Activated T-cell treated with anti-CD3 and anti-CD28 coated beads, Interleukin-2, amount 50 U/mL, for 72 hours (primary cell): ENCODE measurements at places on chromosomes 13 and 19. TPM values are rescaled to one million over a fixed set of nuclear protein-coding genes. Genes with fewer than 3 reads are reported as not detected.

The ERICH4 gene
- not detected for total RNA-seq

- H3K36me3 ChIP-seq = no peaks in the 10 kb centered on the region
- no peak overlapping the region for H3K4me3 ChIP-seq
- H3K27me3 ChIP-seq = no peaks in the 10 kb centered on the region
- no peak overlapping the region for H3K27ac ChIP-seq
- no peaks in the 10 kb centered on the region for H3K4me1 ChIP-seq
These were observed 122.3 kb downstream of the PTPRS start for GRCh38 chr19:5218255-5218855.

- H3K4me3 ChIP-seq = no peak overlapping the region
- H3K4me1 ChIP-seq = peaks cover 11% of the 10 kb centered on the region
- peaks cover 20% of the 10 kb centered on the region for H3K27me3 ChIP-seq
- no peak overlapping the region for H3K27ac ChIP-seq
- DNase-seq = no peak
- no peaks in the 10 kb centered on the region for H3K36me3 ChIP-seq
These were observed 5.9 kb upstream of the S1PR5 start for GRCh38 chr19:10523135-10523636.

The CGB1 gene
- total RNA-seq = not detected

The SLC46A3 gene
- 7.3 TPM for total RNA-seq

- peaks cover 6% of the 10 kb centered on the region for H3K4me1 ChIP-seq
- H3K27me3 ChIP-seq = peaks cover 14% of the 10 kb centered on the region
- H3K27ac ChIP-seq = no peak overlapping the region
These were observed 12.4 kb downstream of the GAS6 start for GRCh38 chr13:113851480-113851803.

DNA sequence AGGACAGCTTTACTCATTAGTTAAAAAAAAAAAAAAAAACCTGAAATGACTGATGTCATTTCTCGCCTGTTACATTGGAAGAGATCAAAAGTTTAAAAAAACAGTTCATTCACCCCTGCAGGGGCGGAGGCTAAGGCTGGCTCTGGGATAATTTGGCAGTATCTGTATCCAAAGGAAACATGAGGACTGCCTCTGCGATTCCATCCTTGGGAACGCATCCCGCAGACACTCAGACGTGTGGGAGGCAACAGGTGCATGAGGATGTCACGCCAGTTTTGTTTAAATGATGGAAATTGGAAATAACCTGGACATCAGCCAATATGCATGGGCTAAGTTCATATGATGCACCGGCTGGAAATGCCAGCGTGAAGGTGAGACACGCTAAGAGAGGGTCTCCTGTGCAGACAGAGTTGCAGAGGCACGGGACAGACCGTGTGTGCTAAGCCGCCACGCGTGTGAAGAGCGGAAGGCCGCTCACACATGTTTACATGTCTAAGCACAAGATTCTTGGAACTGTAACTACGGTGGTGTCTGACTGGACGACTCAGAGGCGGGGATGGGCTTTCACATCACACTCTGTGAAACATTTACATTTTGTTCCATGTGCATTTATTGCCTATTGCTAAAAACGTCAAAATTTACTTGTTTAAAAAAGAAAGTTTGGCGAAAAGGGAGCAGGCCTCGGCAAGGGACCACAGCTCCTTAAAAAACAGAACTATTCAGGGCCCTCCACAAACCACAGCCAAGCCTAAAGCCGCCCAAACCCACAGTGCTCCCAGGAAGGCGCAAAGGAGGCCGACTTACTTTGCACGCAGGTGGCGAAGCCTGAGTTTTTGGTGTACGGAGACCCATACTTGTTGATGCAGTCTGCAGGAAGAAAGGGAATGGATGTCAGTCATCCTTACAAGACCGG is 17.9 kb downstream of the GAS6 start:
- H3K27ac ChIP-seq = peak overlapping the region; percentile 51
- H3K4me3 ChIP-seq = peak overlapping the region; percentile 72
- peaks cover 5% of the 10 kb centered on the region for H3K36me3 ChIP-seq
- peaks cover 26% of the 10 kb centered on the region for H3K4me1 ChIP-seq
- no peak for DNase-seq

- H3K27ac ChIP-seq = no peak overlapping the region
- no peak for DNase-seq
- no peaks in the 10 kb centered on the region for H3K36me3 ChIP-seq
These were observed 904.5 kb downstream of the SLITRK6 start for GRCh38 chr13:84894749-84895148.

DNA sequence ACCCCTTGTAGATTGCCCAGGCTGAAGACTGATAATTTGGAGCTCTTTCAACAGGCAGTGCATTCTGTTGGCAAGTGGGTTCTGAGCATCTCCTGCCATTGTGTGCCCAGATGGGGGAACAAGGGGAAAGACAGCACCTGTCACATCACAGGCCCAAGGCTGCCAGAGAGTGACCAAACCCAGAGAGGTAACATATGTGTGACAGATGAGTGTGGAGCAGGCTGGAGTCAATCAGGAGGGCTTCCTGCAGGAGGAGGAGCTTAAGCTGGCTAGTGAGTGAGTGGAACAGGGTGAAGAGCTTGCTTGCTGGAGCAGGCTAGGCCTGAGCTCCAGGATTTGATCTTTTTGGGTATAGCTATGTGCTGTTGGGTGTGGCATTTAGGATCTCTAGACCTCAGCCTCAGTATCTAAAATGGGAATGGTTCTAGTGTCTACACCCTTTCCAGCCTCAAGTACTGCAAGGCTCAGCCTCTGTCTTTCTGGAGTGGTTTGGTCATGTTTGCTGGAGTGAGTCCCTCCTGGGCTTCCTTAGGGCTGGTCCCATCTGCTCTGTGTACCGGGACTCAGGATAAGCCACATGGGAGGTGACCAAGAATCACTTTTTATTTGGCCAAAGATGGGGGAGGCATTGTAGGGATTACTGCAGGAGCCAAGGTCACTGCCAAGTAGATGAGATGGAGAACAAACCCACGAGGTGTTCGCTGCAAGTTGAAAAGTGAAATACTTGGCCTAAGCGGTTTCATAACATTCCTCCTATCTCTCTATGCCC is 152.4 kb upstream of the TSHZ3 start:
- no peak overlapping the region for H3K4me3 ChIP-seq
- no peaks in the 10 kb centered on the region for H3K4me1 ChIP-seq
- no peaks in the 10 kb centered on the region for H3K36me3 ChIP-seq
